Endothelial cell (in vitro differentiated cells): ENCODE measurements at places on chromosomes 6 and 20. TPM values are rescaled to one million over a fixed set of nuclear protein-coding genes. Genes with fewer than 3 reads are reported as not detected.
A peak's percentile ranks its signal among the peaks of the same experiment; 100 is the strongest.

HLA-DQB2 gene
- total RNA-seq: 0.31 TPM

- no peaks in the 10 kb centered on the region for H3K4me1 ChIP-seq
- no peaks in the 10 kb centered on the region for H3K27me3 ChIP-seq
- H3K36me3 ChIP-seq: no peaks in the 10 kb centered on the region
- no peak within 1 kb of the TSS for H3K4me3 ChIP-seq
- no peak within 1 kb of the TSS for H3K27ac ChIP-seq
- no peak for DNase-seq
These were observed at the start of gene HLA-DRB5 for GRCh38 chr6:32529697-32530430. Gene HLA-DRB5 (minus strand): TSS chr6:32530287. CDS start chr6:32530224, 63 bp downstream.

DNA sequence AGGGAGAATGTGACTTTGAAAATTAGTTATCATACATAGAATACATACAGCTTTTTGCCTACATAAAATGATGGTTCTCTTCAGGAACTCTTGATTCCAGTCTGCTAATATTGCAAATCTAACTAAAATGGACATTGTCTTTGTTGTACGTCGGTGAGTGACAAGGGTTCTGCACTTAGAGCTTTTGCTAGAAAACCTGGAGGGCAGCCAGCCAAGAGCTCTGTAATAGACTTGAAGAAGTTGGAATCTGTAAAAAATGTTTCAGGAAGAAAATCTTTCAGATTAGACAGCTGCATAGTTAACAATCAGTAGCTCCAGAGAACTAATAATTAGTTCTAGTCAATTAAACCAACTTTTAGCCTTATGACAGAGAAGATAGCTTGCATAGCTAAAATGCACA lies 138.3 kb downstream of the FLRT3 start:
- H3K27ac ChIP-seq: peak overlapping the region; percentile 57
- peaks cover 5% of the 10 kb centered on the region for H3K27me3 ChIP-seq
- H3K36me3 ChIP-seq: peaks cover 3% of the 10 kb centered on the region
- DNase-seq: no peak
- no peak overlapping the region for H3K4me3 ChIP-seq

DNA sequence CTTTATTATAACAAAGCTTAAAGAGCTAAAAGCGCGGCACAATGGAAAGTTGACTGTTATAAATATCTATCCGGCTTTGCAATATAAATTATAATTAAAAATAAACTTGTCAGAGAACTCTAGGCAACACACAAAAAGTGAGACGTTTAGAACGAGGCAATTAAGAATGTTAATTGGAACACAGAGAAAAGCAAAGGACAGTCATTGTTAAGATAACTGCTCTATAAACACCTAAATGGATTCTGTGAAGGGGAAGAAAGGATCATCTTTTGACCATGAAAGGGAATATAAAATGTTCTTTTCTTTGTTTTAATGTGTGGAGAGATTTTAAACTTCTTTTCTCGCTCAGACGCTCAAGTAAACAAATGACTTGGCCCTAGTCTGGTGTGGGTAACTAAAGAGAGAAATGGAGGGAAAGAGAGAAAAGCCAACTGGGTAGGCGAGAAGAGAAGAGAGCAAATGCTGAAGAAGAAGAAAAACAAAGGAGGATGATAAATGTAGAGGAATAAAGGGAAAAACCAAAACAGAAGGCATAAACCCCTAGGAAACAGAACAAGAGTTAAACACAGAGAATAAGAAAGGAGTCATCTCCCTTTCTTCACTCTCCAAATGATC lies 9.3 kb upstream of the SALL4 start:
- H3K36me3 ChIP-seq: no peaks in the 10 kb centered on the region
- no peak overlapping the region for H3K27ac ChIP-seq
- DNase-seq: no peak

PMEPA1 gene
- total RNA-seq: 61.3 TPM

MYB gene
- total RNA-seq: 23.3 TPM

UBE2C gene
- total RNA-seq: 22.9 TPM

- H3K27ac ChIP-seq: no peak overlapping the region
- no peak overlapping the region for H3K4me3 ChIP-seq
These were observed 14.7 kb downstream of the PI16 start for GRCh38 chr6:36969240-36969691.

GRCh38 chr6:94272327-94272726 lies 853.0 kb upstream of the EPHA7 start:
- no peak for DNase-seq
- H3K4me3 ChIP-seq: no peak overlapping the region
- no peaks in the 10 kb centered on the region for H3K27me3 ChIP-seq
- no peak overlapping the region for H3K27ac ChIP-seq
- no peaks in the 10 kb centered on the region for H3K36me3 ChIP-seq

GRCh38 chr20:62400021-62400420 lies 7.1 kb downstream of the CABLES2 start:
- no peaks in the 10 kb centered on the region for H3K4me1 ChIP-seq
- peaks cover 4% of the 10 kb centered on the region for H3K36me3 ChIP-seq
- no peak overlapping the region for H3K4me3 ChIP-seq
- peaks cover 6% of the 10 kb centered on the region for H3K27me3 ChIP-seq
- H3K27ac ChIP-seq: no peak overlapping the region
